ENCODE measurements at places on chromosomes 6 and 20. TPM values are rescaled to one million over a fixed set of nuclear protein-coding genes. Genes with fewer than 3 reads are reported as not detected.

- no peak for DNase-seq
Measured at GRCh38 chr20:9323622-9324021, 190.8 kb upstream of the LAMP5 start.

DNA sequence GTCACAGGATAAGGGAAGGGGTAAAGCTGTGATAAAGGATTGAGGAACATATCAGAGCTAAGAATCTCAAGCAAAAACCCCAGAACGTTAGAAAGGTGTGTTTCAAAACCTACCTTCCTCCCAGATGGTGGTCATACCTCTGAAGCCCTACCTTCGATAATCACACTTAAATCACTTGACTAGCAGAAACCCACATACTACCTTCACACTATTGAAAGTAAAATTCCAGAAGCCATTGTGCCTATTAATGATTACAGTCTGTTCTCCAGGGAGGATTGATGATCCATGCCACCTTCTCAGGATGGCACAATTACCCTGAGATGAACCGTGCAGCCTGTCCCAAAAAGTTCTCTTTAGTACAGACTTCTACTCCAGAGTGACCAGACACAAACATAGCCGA is 72.3 kb upstream of the SOX4 start:
- DNase-seq, result no peak

DNA sequence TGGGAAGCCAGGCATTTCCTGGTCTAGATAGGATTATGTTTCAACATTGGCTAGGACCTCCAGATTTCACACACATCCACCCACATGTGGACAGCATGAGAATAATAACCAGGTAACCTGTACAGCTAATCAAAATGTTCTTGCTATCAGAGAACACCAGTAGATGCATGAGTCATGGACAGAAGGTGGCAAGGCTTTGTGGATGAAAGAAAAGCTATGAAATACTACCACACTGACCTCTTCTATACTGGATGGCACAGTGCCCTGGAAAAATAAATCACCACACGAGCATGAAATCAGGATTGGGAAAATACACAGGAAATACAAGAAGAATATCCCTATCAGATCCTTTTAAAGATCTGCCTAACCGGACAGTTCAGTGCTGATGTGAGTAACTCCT is 113.0 kb downstream of the GMDS start:
- no peak for DNase-seq

- DNase-seq, result no peak
Measured at GRCh38 chr6:147135211-147135681, 69.0 kb upstream of the STXBP5 start.

- DNase-seq, result no peak
Measured at GRCh38 chr6:118660218-118660569, 8.8 kb upstream of the CEP85L start.

- DNase-seq, result no peak
Measured at GRCh38 chr6:89986650-89987074, 92.4 kb downstream of the GJA10 start.

GRCh38 chr20:63660622-63661021 is 2.5 kb downstream of the RTEL1 start:
- DNase-seq, result no peak

GRCh38 chr6:3409699-3410384 is 47.0 kb downstream of the SLC22A23 start:
- no peak for DNase-seq

- no peak for DNase-seq
Measured at GRCh38 chr6:33769248-33769821, 19.6 kb downstream of the LEMD2 start.

DNA sequence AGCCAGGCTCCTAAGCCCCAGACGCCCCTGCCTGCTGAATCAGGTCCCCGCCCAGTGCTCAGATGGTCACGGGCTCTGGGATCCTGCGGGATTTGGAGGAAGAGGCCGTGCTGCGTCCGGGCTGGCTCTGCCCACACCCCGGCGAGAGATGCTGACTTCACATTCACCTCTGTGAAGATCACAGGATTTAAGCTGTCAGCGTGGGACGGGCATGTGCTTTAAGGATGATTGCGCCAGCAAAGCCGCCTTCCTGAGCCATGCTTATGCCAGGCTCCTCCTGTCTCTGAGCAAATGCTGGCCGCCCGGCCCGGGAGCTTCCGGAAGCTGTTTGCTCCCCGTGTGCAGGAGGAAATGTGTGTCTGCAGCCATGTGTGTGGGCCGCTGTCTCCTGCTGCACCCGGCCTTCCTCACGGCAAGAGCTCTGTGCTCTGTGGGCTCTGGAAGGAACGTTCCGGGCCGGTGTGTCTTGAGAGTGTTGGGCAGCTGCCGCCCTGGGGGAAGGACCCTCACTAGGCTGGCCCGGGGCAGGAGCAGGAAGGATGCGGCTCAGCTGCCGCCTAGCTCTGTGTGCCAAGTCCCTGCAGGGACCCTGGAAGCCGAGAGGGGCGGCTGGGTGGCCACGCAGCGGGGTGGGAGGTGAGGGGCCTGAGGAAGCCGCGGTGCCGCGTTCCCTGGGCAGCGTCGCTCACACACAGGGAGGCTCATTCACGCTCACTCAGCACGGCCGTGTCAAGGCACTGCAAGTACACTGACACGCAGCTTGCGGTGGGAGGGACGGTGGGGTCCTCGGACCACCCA is 19.0 kb upstream of the BHLHE23 start:
- DNase-seq, result peak; percentile 11

DNA sequence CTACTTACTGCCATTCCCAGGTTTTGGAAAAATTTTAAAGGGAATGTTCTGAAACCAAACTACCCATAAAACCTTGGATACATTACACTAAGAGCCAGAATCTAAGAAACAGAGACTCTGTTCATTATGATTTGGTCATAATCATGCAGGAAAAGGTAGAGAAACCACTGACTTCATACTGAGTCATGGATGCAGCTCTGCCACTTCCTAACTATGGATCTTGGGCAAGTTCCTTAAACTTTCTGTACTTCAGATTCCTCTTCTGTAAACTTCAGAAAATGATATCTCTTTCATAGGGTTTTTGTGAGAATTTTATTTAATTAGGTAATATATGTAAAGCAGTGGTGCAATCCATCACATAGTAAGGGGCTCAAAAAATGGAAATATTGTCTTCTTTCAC is 20.0 kb downstream of the PLA2G7 start:
- DNase-seq, result no peak

Gene SPATA2
- 7.6 TPM for total RNA-seq

Gene PPP1R14C
- total RNA-seq, result 116 TPM

Gene KIF3B
- total RNA-seq, result 9.9 TPM

Measured in left ventricle myocardium inferior (tissue), 1 donor.